ENCODE measurements at places on chromosomes 4 and X. TPM values are rescaled to one million over a fixed set of nuclear protein-coding genes. Genes with fewer than 3 reads are reported as not detected.

The NELFA gene
- 10.2 TPM for polyA plus RNA-seq

The CFP gene
- polyA plus RNA-seq = 1.3 TPM

The HERC5 gene
- 9.2 TPM for polyA plus RNA-seq

The SPANXA1 gene
- not detected for polyA plus RNA-seq

The XPNPEP2 gene
- polyA plus RNA-seq = 2.9 TPM

The VSIG4 gene
- polyA plus RNA-seq = not detected

The GRIPAP1 gene
- 0.62 TPM for polyA plus RNA-seq

The ARHGAP10 gene
- 13.2 TPM for polyA plus RNA-seq

The GRIA2 gene
- not detected for polyA plus RNA-seq

The TMEM47 gene
- polyA plus RNA-seq = not detected

DNA sequence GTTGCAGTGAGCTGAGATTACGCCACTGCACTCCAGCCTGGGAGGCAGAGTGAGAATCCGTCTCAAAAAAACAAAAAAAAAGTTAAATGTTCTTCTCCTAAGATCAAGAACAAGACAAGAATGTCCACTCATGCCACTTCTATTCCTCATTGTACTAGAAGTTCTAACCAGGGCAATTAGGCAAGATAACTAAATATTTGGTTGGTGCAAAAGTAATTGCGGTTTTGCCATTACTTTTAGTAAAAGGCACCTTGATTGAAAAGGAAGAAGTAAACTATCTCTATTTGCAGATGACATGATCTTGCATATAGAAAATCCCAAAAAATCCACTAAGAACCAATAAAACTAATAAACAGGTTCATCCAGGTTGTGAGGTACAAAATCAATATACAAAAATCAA, 24.0 kb upstream of the SLC7A3 start:
- DNase-seq = no peak

GRCh38 chrX:3010532-3010931, 4.2 kb downstream of the ARSH start:
- no peak for DNase-seq

DNA sequence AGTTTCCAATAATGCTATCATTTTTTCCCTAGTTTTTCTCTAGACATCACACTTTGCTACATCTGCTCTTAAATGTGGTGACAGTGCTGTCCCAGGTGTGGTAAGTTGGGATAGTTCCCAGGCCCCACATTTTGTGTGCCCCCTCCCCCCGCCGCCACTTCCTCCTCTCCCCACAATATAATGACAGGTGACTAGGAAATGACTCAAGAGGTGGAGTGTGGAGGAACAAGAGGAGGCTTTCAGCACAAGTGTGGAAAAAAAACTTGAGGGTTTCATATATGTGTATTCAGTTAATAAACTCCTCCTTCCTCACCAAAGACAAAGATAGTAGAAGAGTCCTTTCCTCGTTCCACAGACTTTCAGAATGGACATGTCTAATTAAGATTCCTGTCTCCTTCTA, 18.3 kb upstream of the IL21 start:
- DNase-seq = no peak

DNA sequence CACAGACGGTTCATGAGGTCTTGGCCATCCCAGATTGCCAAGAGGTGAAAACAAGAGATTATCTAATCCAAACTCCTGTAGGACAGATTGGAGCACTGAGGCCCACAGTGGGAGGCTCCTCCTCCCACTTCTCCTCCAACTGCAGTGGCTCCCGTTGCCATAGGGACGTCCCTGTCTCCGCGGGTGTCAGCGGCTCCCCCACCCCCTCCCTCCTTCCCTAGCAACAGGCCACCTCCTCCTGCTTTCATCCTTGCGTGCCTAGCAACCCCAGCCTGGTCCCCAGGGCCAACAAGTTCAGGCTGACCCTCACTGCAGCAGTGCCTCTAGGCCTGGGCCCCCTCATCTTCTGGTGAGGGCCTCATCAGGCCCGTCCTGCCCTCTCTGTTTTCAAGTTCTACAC, 6.8 kb upstream of the IQSEC2 start:
- peak; percentile 25 for DNase-seq

GRCh38 chr4:47315346-47315745, 148.2 kb downstream of the COMMD8 start:
- no peak for DNase-seq

DNA sequence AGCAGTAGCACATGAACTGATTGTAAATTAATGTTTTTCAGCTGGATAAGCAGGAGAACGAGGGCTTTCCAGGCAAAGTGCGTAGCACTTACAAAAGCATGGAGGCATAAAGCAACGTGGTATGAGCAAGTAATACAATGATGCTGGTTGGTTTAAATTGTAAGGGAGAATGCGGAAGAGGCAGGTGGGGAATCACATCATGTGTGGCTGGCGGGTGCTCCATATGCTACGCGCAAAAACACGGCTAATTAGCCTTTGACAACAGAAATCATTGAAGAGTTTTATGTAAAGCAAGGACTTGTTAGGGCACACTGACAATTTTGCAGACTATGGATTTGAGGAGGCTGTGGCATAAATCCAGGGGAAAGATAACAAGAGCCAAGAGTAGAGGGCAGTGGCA, 14.6 kb downstream of the SYTL4 start:
- no peak for DNase-seq

DNA sequence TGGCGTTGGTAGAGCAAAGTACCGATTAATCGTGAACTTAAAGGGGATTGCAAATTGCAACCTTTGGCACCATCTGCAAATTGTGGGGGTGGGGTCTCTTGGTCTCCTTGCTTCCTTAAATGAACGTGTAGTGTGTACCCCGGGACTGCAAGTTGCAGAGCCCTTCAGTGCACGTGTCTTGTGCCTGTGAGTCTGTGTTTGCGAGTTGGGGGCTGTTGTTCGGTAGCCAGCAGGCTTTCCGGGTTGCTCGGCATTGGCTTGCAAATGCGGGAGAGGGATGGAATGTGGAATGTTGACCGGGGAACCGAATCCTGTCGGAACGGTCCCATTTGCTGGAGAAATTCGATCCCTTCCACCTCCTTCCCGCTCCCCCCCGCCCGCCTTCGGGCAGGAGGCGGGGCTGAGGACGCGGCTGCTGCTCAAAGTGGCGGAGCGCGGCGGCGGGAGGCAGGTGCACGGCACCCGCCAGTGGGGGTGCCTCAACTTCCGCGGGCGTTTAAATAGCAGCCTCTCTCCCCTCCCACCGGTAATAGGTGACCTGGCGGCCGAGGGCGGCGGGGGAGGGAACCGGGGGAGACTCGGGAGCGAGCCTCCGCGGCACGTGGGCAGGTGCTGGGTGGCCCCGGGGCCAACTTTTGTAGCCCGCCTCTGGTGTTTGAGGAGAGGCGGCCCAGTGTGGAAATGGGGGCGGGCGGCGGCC, 1.5 kb downstream of the JADE1 start:
- DNase-seq = peak; percentile 79

DNA sequence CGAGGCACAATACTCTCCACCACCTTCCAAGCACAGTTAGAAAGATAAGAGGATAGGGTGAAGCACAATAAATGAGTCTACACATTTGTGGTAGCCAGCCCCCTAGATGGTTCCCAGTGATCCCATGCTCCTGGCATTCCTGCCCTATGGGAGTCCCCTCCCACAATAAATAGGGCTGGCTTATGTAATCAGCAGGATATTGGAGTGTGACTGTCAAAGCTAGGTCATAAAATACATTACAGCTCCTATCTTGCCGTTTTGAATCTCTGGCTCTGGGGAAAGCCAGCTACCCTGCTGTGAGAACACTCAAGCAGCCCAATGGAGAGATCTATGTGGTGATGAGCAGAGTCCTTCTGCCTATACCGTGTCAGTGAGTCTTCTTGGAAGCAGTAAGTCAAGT, 198.7 kb upstream of the NOCT start:
- DNase-seq = no peak

DNA sequence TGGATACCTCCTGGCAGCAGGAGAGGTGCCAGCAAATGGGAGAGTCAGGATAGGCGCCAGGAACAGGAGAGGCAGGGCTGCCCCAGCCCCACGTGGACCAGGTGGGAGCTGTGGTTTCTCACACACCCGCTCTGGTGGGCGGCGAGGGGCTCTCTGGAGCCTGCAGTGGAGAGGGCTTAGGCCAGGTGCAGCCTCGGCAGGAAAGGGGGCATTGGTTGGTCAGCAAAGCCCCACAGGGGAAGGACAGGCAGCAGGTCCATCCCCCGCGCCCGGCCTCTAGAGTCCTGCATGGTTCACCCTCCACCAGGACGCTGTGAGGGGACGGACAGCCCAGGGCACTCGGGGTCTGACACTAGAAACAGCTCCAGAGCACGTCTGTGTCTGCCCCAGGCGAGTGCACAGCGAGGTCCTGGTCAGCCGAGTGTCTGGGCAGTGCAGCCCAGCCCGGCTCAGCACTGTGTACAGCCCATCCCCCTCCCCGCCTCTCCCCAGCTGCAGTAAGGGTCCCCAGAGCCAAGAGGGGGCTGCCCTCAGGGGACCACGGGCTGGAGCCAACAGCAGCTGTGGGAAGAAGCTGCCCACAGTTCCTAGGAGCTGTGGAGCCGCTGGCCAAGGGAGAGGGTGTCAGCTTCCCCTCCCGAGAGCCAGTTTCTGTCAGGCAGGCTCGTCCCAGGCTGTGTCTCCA, 8.2 kb downstream of the ATP5ME start:
- no peak for DNase-seq

DNA sequence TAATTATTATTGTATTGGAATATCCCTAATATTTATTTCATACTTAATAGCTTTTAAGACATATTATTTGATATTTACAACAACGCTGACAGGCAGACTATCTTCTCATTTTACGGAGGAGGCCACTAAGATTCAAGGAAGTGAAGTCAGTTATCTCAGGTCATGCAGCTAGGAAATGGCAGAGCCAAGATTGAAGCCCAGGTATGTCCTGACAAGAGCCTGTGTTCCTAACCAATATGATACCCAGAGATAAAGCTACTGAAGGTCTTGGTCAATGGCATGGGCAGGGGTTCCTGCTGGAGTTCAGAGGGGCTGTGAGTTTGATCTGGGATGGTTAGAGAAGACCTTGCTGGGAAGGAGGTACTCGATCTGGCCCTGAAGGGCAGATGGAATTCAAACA, 47.1 kb downstream of the ARHGEF6 start:
- DNase-seq = no peak

DNA sequence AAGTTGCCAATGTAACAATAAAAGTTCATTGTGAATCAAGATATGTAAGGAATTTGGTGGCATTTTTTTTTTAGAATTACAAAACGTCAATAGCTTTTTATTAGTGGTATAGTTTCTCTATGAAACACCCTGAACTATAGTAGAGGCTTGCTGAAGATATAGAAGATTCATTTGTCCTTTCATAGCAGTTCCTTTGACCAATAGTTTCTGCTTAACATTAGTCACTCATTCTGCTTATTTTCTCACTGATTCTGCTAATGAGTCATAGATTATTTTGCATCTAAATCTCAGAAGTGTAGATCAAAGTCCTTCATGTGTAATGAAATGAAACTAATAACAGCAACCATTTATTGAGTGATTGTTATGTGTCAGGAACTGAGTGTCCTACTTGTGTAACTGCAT, 205.0 kb upstream of the TET2 start:
- no peak for DNase-seq
